Vein endothelial cell (primary cell): ENCODE measurements at places on chromosomes 12 and 14. TPM values are rescaled to one million over a fixed set of nuclear protein-coding genes. Genes with fewer than 3 reads are reported as not detected.

PLEKHG3 gene
- total RNA-seq = 2.3 and 3.6 TPM in 2 replicates

FAM161B gene
- 3.3 and 3.9 TPM in 2 replicates for total RNA-seq

REM2 gene
- total RNA-seq = not detected in 2 replicates

PLBD1 gene
- 0.10 TPM in 1 of 2 replicates, not detected in the other for total RNA-seq

A2M gene
- 24.5 and 37.6 TPM in 2 replicates for total RNA-seq
